Daoy (cell line): ENCODE measurements at places on chromosomes 11 and 22. TPM values are rescaled to one million over a fixed set of nuclear protein-coding genes. Genes with fewer than 3 reads are reported as not detected.
A peak's percentile ranks its signal among the peaks of the same experiment; 100 is the strongest.

Gene FAM111B
- total RNA-seq, result 24.1 and 32.3 TPM in 2 replicates

- DNase-seq, result peak; percentile 32
These were observed 1060.1 kb downstream of the NTM start for GRCh38 chr11:132430429-132431062.

GRCh38 chr22:48960980-48961660 is 866.6 kb downstream of the BRD1 start:
- DNase-seq, result peak; percentile 64

DNA sequence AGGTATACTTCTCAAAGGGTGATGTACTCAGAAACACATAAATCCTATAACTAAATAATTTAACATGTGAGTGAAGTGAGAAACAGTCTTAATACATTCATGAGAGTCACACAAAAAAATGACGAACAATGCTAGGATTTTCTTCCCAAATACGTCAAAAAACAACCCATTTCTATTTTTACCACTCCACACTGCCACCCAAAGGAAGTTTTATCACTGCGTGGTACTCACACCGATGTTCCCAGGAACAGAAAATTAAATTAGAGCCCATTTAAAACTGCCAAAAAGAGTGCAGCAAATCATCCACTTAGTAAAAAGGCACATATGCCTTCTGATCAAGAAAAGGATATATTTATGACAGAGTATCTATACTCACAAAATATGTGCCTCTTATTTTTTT is 710.9 kb upstream of the FAT3 start:
- DNase-seq, result no peak

DNA sequence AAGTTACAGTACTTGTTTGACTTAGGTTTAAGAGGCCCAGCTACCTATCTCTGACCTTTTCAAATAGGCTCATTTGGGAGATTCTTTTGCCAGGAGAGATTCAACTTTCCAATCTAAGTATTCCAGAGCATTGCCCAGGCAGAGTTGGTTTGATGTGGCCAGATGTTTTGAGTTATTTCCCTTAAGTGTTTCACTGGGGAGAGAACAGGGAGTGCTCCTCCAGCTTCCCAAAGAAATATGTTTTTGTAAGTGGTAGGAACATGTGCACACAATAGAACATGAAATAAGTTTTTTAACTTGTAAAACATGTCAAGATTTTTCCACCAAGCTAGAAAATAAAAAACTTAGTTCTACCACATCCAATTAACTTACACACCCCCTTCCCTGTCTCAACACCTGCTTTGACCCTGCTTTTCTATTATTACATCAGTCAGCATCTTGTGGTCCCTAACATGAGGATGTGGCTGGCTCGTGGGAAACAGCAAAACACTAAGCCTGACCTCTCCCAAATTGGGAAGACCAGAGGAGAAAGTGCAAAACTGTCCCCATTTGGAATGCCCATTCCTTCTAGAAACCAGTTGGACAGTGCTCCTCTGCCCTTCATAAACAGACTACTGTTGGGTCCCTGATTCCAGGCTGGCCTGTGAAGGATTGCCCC is 70.4 kb upstream of the RASSF10 start:
- no peak for DNase-seq

DNA sequence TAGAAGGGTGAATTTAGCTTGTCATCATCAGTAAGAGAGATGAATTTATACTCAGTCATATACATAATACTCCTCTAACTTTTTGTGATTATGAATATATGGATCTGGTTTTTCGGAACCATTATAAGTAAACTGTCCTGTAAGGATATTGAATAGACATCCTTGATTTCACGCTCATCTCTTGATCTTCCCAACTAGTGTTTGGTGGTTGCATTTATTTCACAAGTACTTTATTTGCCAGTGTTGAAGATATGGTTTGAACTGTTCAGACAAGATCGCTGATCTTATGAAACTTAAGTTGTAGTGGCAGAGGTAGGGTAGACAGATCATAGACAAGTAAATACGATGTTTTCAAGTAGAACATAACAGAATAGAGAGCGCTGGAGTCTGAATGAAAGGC is 3.0 kb downstream of the FBXO7 start:
- no peak for DNase-seq

DNA sequence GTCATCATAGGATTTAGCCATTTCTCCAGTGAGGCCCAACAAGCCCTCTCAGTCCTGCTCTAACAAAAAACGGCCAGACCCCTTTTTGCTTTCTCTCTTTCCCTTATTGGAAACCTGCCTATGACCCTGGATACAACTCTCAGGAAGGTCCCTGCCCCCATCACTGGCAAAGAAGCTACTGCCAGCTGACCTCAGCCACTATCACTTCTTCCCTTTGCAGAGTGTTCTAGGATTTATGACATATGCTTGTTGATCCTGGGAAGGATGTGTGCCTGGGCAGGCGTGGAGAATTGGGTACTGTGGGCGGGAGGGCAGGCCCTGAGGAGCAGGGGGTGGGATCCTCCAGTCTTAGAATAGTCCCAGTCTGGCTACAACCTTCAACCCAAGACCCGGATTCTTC is 7.5 kb downstream of the PGAP2 start:
- no peak for DNase-seq

DNA sequence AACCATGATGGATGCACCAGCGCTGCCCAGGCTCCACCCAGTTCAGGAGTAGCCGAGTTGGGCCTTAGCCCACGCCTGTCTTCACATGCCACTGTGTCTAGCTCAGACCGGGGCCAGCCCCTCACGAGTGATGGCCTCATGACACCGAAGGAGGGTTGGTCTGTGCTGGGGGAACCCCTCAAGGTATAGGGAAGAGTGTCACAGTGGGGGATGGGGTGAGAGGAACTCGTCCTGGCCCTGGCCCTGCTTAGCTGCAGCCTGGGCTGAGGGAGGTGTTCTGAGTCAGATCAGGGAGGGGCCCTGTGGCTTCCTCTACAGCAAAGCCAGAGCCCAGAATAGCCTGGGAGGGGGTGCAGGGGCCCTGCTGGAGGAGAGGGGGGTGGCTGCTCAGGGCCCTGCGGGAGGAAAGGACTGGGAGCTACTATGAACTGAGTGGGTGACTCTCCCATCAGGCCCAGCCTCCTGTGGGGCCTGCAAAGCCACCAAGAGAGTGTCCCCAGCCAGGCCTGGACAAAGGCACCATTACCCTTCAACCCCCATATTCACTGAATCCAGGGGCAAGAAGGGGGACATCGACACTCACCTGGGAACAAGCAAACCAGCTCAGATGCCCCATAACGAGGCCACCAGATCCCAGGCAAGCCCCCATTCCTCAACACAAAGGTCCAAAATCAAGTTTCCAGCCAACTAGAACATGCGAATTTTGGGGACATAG is 41.2 kb downstream of the IGLL5 start:
- peak; percentile 67 for DNase-seq
